ENCODE measurements at places on chromosomes 11 and 22.

- no peak for DNase-seq
Measured at GRCh38 chr11:134532921-134533421, 120.9 kb upstream of the B3GAT1 start.

DNA sequence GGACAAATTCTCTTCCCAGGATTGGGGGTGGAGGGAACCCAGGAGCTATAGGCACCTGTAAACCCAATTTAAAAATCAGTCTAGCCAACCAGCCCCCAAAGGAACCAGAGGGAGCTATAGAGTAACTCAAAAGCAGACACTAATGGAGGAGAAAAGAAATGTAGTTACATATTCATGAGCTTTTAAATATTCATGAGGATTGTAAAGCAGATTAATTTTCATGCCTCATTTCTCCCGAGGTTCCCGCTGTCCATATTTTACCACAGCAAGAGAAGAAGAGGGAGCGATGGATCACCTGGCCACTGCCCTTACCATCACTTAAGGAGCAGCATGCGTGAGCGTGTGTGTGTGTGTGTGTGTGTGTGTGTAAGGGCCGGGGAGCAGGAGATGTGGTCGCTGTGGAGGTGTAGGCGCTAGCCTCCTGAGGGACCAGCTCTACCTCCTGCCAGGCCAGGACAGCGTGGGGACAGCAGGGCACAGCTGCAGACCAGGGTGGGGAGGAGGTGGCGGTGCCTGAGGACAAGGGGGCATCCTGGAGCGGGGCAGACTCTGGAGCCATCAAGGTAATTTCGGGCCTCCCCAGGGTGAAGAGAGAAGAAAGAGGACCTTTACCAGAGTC, 100.7 kb upstream of the THY1 start:
- no peak for DNase-seq

DNA sequence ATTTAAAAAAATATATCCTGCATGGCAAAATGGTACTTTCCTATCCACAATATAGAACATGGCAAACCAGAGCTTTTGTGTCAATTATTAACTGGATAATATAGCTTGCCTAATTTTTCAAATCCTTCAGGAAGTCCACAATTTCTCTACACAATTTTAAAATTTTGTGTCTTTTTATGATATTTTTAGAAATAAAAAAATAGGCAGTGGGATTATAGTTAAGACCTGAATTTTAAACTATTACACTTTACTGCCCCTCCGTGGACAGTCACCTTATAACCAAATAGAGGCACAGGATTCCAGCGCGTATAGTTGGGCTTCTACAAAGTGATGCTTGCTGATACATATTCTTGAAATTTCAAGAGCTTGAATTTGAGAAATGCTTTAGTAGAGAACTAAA, 2.1 kb upstream of the DMC1 start:
- DNase-seq, result peak; percentile 57

DNA sequence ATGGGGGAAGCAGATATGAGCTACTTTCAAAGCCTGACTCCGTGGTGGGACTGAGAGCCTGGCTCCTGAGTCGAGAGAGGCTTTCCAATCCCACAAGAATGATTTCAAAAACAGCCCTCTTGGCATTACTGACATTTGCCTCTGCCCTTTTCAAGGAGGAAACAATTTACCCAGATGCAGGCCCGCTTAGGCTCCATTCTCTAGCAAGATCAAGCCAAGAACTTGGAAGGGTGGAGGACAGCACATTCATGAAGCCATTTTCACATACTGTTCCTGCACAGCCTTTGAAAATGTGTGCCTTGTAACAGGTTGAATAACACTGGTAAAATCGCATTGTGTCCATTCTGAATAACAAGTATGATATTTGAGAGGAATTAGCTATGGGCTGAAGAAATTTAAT, 58.2 kb upstream of the EED start:
- no peak for DNase-seq

Measured in small intestine (tissue), 16 donors.